ENCODE measurements at places on chromosomes 16 and 17.
A peak's percentile ranks its signal among the peaks of the same experiment; 100 is the strongest.

DNA sequence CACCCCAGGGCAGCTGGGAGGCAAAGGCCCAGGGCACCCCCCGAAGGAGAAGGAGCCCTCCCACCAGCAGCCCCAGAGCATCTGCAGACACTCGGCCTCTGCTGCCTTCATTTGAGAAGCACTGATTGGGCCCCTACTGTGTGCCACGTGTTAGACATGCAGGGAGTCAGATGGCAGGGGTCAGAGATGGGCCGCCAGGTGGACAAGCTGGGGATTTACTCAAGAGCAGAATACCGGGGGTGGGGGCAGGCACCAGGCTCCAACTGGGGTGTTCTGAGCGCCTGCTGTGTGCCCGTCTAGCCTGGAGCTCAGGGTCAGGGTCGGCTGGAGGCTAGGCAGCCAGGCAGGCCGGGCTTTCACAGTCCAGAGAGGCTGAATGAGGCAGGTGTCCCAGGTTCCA lies 18.7 kb downstream of the TPSG1 start:
- no peak for DNase-seq

- no peak for DNase-seq
These were observed 574 bp downstream of the LAT start for GRCh38 chr16:28985211-28986041.

GRCh38 chr17:79444198-79444597 lies 166.7 kb downstream of the RBFOX3 start:
- DNase-seq = no peak

- DNase-seq = no peak
These were observed 20.0 kb upstream of the ITGB4 start for GRCh38 chr17:75701288-75701687.

- no peak for DNase-seq
These were observed 682.1 kb upstream of the SOX9 start for GRCh38 chr17:71438631-71439146.

DNA sequence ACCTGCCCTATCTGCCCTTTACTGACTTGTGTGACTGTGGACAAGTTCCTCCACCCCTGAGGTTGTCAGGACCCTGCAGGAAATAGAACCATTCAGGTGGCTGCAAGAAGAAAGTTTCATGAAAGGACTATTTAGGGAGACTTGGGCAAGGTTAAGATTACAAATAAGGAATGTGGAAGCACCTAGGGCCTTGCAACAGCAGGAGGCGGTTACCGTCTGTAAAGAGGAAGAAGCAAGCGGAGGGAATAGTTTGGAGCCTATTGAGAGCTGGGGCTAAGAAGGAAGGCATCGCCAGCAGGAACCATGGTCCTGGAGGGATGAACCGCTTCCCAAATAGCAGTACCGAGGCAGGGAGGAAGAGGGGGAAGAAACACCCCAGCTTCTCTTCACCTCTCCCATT lies 132.4 kb downstream of the PRKCB start:
- no peak for DNase-seq

DNA sequence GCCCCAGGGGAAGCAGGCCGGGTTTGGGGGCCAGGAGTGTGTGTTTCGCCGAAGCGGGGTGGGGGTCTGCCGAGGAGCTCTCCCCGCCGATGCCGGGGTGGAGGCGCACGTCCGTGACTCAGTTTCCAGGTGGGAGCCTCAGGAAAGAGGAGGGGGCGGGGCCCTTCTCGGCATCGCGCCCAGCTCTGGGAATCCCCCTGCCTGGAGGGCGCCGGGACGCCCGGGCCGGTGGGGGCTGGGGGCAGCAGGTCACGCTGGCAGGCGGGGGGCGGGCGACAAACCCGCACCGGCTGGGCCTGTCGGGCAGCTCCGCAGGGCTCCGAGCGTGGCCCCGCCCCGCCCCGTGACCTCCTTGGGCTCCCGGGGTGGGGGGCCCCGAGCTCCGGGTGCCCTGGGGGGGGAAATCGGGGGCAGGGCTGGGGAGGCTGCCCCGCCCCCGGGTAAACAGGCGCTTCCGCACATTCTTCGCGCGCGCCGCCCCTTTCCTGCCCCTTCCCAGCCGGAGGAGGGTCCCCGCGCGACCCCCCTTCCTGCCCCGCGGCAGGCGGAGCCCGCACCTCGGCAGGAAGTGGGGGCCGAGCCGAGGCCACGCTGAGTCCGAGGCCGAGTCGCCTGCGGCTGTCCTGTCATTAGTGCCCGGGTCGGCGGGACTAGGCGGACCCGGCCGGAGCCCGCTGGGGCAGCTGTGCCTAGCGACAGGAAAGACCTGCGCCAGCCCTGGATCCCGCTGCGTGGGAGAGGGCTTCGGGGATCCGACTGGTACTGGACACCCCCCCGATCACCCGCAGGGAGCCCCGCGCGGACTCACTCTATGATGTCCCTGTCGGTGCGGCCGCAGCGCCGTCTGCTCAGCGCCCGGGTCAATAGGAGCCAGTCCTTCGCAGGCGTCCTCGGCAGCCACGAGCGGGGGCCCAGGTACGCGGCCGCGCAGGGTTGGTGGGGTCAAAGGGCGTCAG lies 9.3 kb downstream of the RIPOR1 start:
- DNase-seq = peak; percentile 57

DNA sequence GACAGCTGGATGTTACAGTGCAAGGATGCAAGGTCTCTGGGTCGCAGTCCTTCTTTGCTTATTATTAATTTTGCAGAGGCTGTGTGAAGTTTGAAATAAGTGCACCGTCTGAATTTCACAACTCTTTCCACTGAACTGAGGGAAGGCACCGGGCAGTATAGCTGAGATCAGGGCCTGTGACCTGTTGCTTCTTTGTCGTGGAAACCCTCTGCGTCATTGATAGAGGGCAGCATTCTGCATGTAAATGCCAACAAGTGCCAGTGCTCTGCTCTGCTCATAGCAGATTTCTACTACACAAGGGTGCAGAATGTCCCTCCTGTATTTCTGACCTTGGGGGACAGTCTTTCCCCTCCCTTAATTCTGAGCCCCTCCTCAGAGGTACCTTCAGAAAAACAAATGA lies 26.0 kb downstream of the CD300LF start:
- no peak for DNase-seq

DNA sequence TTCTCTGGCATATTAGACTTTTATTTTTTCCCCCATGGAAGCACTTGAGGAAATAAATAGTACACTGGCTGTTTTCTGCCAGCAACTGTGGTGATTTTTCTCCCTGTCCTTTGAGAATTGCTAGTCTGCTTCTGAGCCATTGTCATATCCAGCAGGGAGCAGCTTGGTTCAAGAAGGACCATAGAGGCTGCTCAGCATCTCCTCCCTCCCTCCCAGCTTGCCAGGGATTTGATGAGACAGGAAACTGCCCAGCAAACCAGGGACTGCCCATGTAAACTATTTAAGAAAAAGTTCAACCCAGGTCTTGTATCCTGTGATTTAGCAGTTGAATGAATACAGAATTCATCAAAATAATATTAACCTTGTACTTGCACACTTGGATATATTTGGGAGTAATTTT lies 39.5 kb downstream of the CYB5B start:
- DNase-seq = no peak

- DNase-seq = no peak
These were observed 37.7 kb downstream of the GINS2 start for GRCh38 chr16:85650844-85651628.

DNA sequence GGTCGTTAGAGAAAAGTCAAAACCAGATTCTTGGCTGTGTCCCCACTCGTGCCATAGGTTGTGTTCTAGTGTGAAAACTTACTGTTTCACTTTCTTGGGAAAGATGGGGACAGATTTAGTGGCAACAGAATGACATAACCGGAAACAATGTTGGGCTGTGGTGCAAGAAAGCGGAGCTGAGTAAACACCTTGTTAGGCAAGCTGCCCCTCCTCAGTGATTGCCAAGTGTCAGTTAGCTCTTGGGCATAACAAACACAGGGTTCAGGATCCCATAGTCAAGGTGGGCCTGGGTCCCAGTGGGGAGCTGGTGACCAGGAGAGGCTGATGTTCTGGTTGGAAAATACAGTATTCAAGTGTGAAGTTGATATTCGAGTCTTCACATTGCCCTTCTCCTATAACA lies 15.4 kb downstream of the UBN1 start:
- DNase-seq = no peak

DNA sequence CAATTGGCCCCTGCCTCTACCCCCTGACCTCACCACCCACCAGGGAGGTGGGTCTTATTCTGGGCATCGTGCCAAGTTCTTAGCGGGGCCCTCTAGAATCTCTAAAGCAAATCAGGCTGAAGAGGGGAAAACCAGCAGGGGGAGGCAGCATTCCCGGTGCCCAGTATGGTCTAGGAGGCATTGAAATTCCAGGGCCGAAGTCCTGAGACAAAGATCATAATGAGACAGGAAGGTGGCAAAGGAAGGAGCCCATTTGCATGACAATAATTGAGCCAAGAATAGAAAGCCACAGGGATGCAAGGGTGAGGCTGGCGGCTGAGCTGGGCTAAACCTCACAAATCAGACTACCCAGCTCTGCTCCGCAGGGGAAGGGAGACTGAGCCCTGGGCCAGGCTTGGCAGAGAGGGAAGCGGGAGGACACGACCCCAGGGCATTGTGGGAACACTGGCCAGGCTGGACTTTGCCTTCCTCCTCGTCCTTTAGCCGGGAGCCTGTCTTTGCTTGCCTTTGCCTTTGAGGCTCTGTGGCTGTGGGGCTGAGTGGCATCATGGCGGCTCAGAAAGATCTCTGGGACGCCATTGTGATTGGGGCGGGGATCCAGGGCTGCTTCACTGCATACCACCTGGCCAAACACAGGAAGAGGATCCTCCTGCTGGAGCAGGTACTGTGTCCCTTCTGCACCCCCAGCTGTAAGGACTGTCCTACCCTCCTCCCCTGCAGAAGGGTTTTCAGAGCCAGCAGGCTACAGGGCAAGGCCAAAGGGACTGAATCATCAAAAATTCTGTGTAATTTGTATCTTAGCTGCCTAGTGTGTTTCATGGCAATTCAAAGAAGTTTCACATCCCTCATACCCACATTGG lies at the start of gene PIPOX:
Gene PIPOX, plus strand, starts transcription at position 463 of the 860 bp plus-strand sequence. Its CDS starts 85 bp downstream, at position 548.
- DNase-seq = peak; percentile 30

DNA sequence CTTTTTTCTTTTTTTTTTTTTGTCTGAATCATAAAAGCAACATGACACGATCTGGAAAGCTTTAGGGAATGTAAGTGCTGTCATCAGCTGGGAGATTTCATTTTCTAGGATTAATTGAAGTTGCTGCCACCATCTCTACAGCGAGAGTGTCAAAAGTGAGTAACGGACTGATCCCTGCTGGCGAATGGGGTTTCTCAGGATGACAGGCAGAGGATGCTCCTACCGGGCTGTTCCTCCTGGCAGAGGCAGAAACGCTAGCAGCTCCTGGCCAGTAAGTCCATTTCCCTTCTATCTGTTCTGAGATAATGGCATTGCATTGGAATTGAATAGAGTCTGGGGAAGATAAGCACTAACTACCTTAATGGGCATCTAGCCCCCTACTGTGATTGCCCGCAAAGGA lies 80.5 kb upstream of the KIFC3 start:
- DNase-seq = no peak

GRCh38 chr16:85909932-85910853 lies 11.2 kb downstream of the IRF8 start:
- DNase-seq = no peak

GRCh38 chr16:53925526-53925925 lies 221.6 kb downstream of the FTO start:
- no peak for DNase-seq

DNA sequence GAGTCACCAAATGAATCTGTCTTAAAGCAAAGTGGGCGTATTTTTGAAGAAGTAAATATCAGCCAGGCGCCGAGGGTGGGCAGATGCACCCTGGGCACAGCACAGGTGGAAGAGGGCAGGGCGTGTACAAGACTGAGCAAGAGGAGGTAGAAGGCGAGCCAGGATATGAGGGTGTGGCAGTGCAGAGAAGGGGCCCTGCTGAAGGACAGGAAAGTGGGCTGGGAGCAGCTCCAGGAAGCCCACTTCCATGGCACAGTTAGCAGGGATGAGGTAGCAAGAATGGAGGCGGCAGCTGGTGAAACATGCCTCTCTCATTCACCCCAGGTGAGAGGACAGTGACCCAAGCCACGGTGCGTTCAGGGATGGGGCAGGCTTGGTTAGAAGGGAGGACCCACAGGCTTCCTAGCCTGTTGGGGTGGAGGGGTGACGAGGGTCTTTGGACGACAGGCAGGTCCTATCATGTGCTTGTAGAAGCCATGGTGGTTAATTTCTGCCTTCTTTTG lies 149.3 kb downstream of the CLEC16A start:
- no peak for DNase-seq

GRCh38 chr16:47492428-47493377 lies 31.6 kb downstream of the PHKB start:
- DNase-seq = peak; percentile 54

DNA sequence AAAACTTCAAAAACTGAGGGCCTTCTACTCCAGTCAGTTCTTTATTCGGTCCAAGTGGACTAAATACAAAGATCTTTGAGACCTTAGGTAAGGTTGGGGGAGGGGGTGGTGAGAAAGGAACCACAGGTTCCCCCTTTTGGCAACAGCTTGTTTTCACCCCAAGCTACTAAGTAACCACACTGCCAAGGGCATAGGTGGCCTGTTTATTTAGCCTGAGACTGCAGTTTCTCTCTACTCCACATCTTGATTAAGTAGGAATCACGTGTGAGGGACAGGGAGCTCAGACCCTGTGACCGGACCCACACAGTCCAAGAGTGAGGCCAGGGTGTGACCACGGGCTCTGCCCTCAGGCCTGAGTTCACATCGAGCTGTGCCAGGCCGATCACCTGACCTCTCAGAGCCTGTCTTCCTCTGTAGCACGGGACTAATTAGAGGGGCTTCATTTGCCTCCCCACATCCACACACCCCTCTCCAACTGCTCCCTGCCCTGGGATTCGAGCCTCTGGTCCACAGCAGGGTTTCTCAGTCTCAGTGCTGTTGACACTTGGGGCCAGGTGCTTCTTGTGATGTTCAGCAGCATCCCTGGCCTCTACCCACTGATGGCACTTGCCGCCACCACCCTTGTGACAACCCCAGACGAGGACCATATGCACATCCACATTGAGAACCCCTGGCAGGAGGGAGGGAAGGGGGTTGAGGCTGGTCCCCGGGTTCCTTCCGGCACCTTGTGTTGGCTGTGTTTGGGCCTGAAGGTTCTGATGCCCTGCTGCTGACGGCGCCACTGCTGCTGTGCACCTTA lies 17.8 kb downstream of the ST6GALNAC2 start:
- DNase-seq = peak; percentile 49

- DNase-seq = peak; percentile 47
These were observed 37.7 kb downstream of the RNF135 start for GRCh38 chr17:31008374-31009041.

GRCh38 chr16:55660026-55660425 lies 4.2 kb downstream of the SLC6A2 start:
- no peak for DNase-seq

GRCh38 chr16:27245276-27246172 lies 23.0 kb downstream of the NSMCE1 start:
- peak; percentile 51 for DNase-seq

- DNase-seq = no peak
These were observed 94.3 kb downstream of the MAP2K6 start for GRCh38 chr17:69508814-69509213.

GRCh38 chr17:59505610-59506276 lies 59.7 kb upstream of the DHX40 start:
- DNase-seq = no peak

DNA sequence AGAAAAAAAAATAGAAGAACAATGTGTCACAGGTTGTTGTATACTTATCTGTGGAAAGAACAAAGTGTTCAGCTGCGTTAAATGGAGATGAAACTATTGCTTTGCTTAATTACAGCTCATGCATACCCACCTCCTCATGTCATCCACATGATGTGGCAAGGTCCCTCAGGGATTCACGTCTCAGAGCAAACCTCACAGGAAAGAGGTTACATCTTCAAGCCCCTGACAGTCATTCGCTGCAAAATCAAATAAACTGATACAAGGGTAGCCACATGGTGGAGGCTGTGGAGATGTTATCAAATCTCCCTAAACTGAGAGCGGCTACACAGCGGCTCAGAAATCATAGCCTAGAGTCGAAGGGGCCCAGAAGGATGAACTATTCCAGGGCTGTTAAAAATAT lies 21.1 kb downstream of the GINS3 start:
- no peak for DNase-seq

- DNase-seq = no peak
These were observed 59.9 kb upstream of the MGAT5B start for GRCh38 chr17:76808326-76808725.
